ENCODE measurements at places on chromosomes 5 and 9. TPM values are rescaled to one million over a fixed set of nuclear protein-coding genes. Genes with fewer than 3 reads are reported as not detected.

Gene C1QTNF2
- under 0.01 TPM for total RNA-seq

Gene SPINK7
- not detected for total RNA-seq

Gene CDC20B
- not detected for total RNA-seq

Gene PCDHB3
- 0.20 TPM for total RNA-seq

Gene WNT8A
- not detected for total RNA-seq

Gene TMEM215
- not detected for total RNA-seq

Gene CCDC183
- 0.37 TPM for total RNA-seq

Gene TAF11L7
- total RNA-seq: not detected

Gene PCDHB5
- total RNA-seq: under 0.01 TPM

Gene BSPRY
- total RNA-seq: not detected

Gene MARCHF3
- 10.6 TPM for total RNA-seq

Gene TNPO1
- total RNA-seq: 236 TPM

Gene SLC25A48
- total RNA-seq: not detected

Gene C5orf58
- total RNA-seq: not detected

Gene SAXO1
- not detected for total RNA-seq

Gene ATP10B
- not detected for total RNA-seq

Gene LCN6
- not detected for total RNA-seq

Gene SLCO4C1
- under 0.01 TPM for total RNA-seq

Gene ITK
- not detected for total RNA-seq

Gene ANKRD34B
- total RNA-seq: not detected

Gene SEC24A
- total RNA-seq: 28.9 TPM

Gene MAML1
- 7.0 TPM for total RNA-seq

Gene AOPEP
- 16.5 TPM for total RNA-seq

Gene GRPEL2
- 24.0 TPM for total RNA-seq
